H9 (cell line): ENCODE measurements at places on chromosomes 11 and 22. TPM values are rescaled to one million over a fixed set of nuclear protein-coding genes. Genes with fewer than 3 reads are reported as not detected.

DNA sequence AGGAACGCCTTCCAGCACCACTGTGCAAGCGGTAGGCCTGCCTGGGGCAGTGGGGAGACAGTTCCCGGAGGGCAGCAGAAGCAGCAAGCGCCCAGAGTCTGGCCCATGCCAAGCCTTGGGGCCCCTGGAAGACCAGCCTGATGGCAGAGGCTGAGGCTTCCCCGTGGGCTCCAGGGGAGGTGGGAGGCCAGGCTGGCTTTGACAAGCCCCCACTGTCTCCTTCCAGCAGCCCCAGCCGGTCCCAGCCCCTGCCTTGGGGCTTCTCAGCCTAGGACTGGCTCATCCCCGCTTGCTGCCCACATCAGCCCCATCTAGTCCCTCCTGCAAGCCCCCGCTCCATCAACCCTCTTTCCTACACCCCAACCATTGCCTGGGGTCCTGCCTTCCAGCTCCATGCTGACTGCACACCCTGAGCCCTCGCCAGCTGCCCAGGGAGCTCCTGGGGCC is 46.7 kb downstream of the IGF2 start:
- no peak overlapping the region for H3K4me3 ChIP-seq
- H3K36me3 ChIP-seq = no peaks in the 10 kb centered on the region; the same call in 1 of the 3 replicates
- DNase-seq = no peak
- no peaks in the 10 kb centered on the region for H3K27me3 ChIP-seq
- H3K4me1 ChIP-seq = no peaks in the 10 kb centered on the region
- H3K27ac ChIP-seq = no peak overlapping the region

DNA sequence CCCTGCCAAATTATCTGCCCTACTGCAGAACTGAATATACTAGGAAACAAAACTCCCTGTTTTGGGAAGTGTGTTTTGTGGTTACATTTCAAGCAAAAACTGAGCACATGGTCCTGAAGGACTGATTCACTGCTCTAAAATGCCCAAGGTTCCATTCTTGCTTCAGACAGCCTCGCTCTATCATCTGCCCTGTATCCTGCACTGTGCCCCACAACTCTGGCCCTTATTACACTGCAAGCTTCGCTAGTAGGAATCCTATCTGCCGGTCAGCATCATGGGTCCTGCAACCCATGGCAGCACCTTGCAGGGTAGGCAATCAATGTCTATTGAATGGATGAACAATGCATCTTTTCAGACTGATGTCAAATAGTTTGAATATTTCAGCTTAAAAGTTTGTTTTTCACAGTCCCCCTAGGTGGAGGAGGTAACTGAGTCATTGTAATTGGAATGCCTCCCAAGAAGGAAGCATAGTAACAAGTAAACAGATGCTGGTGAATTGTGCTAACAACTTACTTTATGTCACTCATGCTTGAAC is 21.3 kb downstream of the LAYN start:
- H3K36me3 ChIP-seq = peaks cover 3% of the 10 kb centered on the region
- H3K27ac ChIP-seq = no peak overlapping the region

The OR10A3 gene
- total RNA-seq = not detected in 2 replicates

The C22orf23 gene
- total RNA-seq = 0.55 and 0.57 TPM in 2 replicates

DNA sequence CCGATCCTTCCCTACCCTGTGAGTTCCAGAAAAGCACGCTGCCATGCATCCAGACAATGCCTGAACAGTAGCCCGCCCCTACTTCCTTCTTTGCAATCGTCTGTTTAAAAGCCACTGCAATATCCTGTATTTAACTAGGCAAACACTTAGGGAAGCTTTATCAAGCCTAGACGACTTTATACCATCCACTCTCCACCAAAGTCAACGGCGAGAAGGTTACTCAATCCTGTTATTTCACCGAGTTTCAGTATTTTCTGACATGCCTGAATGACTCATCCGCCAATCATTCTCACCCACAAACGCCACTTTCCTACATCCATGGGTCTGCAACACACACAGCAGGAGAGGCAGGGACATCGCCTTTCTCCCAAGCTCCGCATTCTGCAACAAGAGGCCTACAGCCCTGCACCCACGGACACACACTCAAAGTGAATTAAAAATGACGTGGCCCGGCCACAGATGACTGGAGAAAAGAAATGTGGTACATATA is 9.3 kb downstream of the CELSR1 start:
- no peak overlapping the region for H3K27ac ChIP-seq
- peaks cover 16% of the 10 kb centered on the region for H3K36me3 ChIP-seq
- H3K4me3 ChIP-seq = no peak overlapping the region
- H3K27me3 ChIP-seq = no peaks in the 10 kb centered on the region
